Astrocyte (in vitro differentiated cells and primary cell): ENCODE measurements at places on chromosomes 6 and 20. TPM values are rescaled to one million over a fixed set of nuclear protein-coding genes. Genes with fewer than 3 reads are reported as not detected.

The LGSN gene
- total RNA-seq = 0.25 and 0.36 TPM in 2 replicates

The RPN2 gene
- 259 and 290 TPM in 2 replicates for total RNA-seq

The ADGB gene
- total RNA-seq = not detected in 2 replicates

The POU5F1 gene
- total RNA-seq = 5.4 and 6.3 TPM in 2 replicates

The NQO2 gene
- 9.4 and 12.4 TPM in 2 replicates for total RNA-seq

The MEI4 gene
- 0.54 and 0.58 TPM in 2 replicates for total RNA-seq
